Kidney glomerular epithelial cell (primary cell): ENCODE measurements at places on chromosomes 5 and 9.

DNA sequence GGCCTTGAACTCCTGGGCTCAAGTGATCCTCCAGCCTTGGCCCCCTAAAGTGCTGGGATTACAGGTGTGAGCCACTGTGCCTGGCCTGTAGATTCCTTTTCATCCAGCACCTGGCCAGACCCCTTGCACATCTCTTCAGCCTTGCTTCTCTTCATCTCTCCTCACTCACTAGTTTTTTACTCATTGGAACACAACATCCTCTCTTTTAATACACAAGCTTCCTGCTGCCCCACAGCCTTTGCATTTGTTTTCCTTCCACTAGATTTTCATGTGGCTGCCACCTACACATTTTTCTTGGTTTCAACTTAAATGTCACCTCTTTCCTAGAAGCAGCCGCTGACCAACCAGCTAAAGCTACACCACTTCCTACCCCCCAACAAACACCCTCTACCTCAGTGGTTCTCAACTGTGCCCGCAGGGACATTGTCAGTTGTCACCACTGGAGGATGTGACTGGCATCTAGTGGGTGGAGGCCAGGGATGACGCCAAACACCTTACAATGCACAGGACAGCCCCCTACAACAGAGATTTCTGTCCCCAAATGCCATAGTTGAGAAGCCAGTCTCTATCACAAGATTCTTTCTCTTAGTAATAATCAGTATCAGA is 33.7 kb downstream of the HAVCR1 start:
- no peak for DNase-seq

DNA sequence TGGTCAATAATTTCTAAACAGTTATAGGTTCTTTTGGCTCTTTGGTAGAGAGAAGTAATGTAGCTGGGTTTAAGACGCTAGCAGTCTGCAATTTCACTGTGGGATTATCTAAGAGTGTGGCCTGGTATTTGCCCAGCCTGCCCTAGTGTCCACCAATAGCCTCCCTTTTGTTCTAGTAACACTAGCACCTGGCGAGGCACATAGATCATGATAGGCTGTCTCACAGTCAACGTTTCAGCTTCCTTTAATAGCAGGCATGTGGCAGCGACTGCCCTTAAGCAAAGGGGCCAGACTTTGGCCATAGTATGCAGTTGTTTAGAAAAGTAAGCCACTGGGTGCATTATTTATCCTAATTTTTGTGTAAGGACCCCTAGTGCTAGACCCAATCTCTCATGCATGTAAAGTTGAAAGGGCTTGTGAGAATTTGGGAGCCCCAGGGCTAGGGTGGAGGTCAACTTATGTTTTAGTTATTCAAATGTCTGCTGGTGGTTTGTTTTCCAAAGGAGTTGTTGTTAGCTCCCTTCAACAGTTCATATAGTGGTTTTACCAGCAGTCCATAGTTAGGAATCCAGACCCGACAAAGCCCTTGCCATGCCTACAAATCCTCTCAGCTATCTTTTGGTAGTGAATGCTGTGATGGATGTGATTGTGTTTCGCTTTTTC is 274.3 kb downstream of the HTR1A start:
- DNase-seq = no peak

- DNase-seq = no peak
Observed at GRCh38 chr5:3862906-3863305, 267.3 kb downstream of the IRX1 start.

- DNase-seq = no peak
Observed at GRCh38 chr9:36725777-36726356, 153.2 kb downstream of the MELK start.

DNA sequence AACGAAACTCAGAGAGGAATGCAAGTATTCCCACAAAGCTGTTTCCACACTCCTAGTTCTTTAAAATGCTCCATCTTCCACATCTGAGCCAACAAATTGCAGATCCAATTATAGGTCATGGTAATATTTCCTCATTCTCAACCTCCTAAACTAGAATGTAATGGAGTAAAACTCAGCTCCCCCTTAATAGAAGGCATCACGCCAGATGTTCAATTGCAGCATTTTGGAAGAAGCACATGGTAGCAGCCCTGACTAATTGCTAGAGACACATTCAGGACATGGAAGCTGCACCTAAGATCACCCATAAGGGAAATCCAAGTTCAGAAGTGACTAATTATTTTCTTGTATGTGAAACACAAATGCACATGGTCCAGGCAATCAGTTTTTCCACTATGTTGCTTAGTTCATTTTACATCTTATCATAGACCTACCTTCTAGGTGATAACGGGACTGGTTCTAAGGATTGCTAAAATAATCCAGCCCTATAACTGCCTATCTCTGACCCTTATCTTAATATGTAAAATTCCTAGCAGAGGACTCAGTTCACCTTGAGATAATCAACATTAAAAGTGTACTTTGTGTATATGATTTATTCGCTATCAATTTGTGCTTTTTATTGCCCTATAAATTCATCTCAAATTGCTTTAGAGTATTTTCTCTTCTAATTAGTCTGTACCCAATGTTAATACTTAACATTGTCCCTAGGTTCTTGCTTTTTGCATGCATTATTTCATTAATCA is 75.1 kb downstream of the GABRB2 start:
- DNase-seq = no peak

- no peak for DNase-seq
Observed at GRCh38 chr5:133367984-133368383, 244.4 kb downstream of the FSTL4 start.

DNA sequence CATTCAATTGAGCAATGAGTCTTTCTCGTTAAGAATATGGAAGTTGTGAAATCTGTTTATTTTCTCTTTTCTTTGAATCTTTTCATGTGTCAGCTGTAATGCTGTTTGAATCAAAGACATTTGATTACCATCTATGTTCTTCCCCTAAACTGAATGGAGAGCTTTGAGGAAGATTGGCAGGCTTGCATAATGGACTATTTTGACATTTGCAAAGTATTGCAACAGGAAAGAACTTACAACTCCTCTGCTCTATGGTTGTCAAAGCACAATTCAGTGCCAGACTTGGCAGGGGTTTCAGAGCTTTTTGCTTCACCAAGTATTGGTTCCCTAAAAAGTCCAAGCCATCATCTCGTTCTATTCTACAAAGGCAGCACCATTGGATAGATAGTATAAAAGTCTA is 549.0 kb upstream of the NUDT12 start:
- DNase-seq = no peak

DNA sequence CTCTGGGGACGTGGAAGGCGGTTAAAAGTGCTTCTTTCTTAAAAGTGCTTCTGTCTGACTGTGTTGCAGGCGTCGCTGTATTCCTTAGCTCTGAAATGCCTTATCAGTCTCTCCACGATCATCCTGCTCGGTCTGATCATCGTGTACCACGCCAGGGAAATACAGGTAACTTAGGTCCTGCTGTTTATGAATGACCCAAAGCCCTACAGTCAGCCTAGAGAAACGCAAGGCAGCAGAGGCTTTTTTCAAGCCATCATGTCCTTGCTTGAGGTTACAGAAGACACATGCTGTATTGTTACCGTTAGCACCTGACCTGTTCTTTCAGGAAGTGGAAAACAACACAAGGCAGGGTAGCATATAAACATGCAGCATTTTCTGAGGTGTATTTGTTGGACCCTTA is 2.0 kb downstream of the KCNN2 start:
- DNase-seq = no peak

GRCh38 chr9:22682961-22683699 is 236.5 kb downstream of the DMRTA1 start:
- peak; percentile 89 for DNase-seq

- DNase-seq = peak; percentile 42
Observed at GRCh38 chr5:149228618-149229297, 42.9 kb upstream of the AFAP1L1 start.

DNA sequence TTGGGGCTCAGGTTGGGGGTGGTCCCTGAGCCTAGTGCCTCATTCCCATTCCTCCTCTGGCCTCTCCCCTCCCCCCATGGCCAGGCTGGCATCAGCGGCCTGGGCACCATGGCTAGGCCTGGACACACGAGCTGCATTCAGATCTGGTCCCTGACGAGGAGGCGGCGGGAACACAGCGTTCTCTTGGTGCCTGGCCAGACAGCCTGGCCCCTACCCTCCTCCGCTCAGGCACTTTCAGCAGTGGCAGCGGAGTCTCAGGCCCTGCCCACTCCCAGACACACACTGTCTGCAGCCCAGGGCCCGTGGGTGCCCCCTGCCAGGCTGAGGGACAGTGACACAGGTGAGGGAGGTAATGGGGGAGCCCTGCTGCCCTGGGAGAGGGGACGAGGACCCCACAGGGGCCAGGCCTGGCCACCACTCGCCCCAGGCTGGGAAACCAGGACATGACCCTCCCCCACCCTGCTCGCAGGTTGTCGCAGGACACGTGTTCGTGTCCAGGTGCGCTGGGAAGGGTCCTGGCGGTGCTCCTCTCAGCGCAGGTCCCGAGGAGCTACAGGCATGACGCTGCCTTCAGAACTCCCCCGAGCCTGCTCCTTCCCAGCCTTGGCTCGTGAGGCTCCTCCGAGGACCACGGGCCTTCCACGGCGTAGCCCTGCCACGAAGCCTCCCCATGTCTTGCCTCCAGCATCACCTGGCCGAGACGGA is 19.9 kb upstream of the UBAC1 start:
- no peak for DNase-seq

DNA sequence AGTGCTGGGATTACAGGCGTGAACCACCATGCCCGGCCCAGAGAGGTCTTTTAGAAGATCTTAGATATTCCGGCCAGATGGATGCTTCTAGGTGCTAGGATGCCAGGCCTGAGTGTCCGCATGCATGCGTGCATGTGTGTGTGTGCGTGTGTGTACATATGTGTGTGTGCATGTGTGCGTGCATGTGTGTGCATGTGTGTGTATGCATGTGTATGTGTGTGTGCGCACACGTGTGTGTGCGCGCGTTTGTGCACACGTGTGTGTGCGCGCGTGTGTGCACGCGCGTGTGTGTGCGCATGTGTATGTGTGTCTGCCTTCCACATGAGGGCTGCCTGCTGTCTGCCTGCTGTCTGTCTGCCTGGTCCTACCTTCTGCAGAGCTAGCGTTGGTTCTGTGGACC is 88.0 kb upstream of the FCN2 start:
- DNase-seq = no peak

DNA sequence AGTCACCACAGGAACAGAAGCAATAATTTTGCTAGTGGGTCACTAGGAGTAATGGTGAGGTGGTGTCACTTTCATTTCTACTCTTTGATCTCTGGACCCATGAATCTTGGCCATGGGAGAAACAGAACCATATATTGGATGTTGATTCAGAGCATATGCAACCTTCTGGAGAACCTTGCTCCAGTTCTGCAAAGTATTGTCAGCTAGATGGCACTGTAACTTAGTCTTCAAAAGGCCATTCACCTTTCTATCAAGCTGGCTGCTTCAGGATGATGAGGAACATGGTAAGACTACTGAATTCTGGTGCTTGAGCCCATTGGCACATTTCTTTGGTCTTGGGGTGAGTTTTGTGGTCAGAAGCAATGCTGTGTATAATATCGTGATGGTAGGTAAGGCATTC is 129.1 kb upstream of the FBN2 start:
- DNase-seq = no peak

GRCh38 chr5:153926201-153926600 is 112.5 kb downstream of the FAM114A2 start:
- no peak for DNase-seq
